ENCODE measurements at places on chromosomes 1 and 21. TPM values are rescaled to one million over a fixed set of nuclear protein-coding genes. Genes with fewer than 3 reads are reported as not detected.

DNA sequence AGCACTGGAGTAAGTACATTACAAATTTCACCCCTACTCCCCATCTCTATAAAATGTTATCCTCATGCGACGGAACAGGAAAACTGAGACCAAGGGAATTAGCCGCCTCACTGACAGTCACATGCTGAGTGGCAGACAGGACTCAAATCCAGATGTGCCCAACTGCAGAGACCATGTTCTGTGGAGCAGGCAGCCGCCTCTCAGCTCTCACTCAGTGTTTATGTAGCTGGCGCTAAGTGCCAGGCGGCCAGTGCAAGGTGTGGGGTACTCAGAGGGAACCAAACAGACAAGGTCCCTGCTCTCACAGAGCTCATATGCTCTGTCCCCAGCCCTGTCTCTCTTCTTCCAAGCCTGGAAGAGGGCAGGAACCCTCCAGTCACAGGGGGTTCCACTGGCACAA, 5.1 kb downstream of the CAPZB start:
- no peak overlapping the region for H3K4me3 ChIP-seq
- peaks cover 88% of the 10 kb centered on the region for H3K4me1 ChIP-seq
- H3K27me3 ChIP-seq = no peaks in the 10 kb centered on the region
- no peak for DNase-seq

DNA sequence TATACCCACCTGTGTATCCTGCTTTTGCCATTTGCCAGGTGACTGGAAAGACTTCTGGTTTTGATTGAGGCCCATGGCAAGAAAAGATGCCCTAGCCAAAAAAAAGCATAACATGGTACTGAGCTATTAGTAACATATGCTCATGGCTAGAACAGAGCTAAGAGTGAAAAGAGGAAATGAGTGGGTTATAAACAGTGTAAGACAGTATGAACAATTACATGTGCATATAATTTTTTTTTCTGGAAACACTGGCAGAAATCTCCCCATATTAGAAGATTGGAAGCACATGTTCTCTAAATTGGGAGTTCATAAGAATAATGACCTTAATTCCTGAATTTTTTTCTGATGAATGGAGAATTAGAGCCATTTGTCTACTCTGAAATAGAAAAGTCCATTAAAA, 41.2 kb upstream of the PDC start:
- no peaks in the 10 kb centered on the region for H3K4me1 ChIP-seq
- H3K36me3 ChIP-seq = no peaks in the 10 kb centered on the region
- no peak overlapping the region for H3K27ac ChIP-seq
- no peak for DNase-seq

- DNase-seq = no peak
- peaks cover 4% of the 10 kb centered on the region for H3K4me1 ChIP-seq
- H3K27ac ChIP-seq = no peak overlapping the region
- peaks cover 2% of the 10 kb centered on the region for H3K27me3 ChIP-seq
- H3K4me3 ChIP-seq = no peak overlapping the region
Observed at GRCh38 chr1:229859026-229859425, 208.0 kb upstream of the GALNT2 start.

DNA sequence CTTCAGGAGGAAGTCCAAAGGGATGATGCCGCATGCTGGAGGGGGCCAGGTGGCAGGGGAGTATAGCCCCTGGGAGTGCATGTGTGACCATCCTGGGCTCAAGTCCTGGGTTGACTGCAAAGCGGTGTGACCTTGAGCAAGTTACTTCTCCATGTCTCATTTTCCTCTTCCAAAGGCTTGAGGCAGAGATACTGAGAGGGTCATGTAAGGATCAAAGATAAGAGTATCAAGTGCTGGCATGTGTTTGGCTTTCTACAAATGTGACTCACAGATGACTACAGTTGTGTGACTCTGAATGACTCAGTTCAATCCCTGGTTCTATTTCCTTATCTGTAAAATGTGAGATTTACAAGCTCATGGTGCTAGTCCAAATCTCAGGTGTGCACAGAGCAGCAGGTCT, 26.1 kb downstream of the PROK1 start:
- H3K4me1 ChIP-seq = peaks cover 3% of the 10 kb centered on the region
- DNase-seq = no peak
- no peaks in the 10 kb centered on the region for H3K36me3 ChIP-seq
- peaks cover 9% of the 10 kb centered on the region for H3K27me3 ChIP-seq
- H3K27ac ChIP-seq = no peak overlapping the region
- no peak overlapping the region for H3K4me3 ChIP-seq

GRCh38 chr1:110708974-110709440, 34.3 kb upstream of the KCNA3 start:
- no peak for DNase-seq
- no peak overlapping the region for H3K27ac ChIP-seq
- H3K4me3 ChIP-seq = no peak overlapping the region
- H3K27me3 ChIP-seq = peaks cover 2% of the 10 kb centered on the region
- H3K4me1 ChIP-seq = peaks cover 26% of the 10 kb centered on the region
- H3K36me3 ChIP-seq = peaks cover 3% of the 10 kb centered on the region

GRCh38 chr1:26081267-26082019, 14.0 kb upstream of the TRIM63 start:
- no peaks in the 10 kb centered on the region for H3K36me3 ChIP-seq
- peaks cover 2% of the 10 kb centered on the region for H3K4me1 ChIP-seq
- no peak overlapping the region for H3K4me3 ChIP-seq
- DNase-seq = no peak

DNA sequence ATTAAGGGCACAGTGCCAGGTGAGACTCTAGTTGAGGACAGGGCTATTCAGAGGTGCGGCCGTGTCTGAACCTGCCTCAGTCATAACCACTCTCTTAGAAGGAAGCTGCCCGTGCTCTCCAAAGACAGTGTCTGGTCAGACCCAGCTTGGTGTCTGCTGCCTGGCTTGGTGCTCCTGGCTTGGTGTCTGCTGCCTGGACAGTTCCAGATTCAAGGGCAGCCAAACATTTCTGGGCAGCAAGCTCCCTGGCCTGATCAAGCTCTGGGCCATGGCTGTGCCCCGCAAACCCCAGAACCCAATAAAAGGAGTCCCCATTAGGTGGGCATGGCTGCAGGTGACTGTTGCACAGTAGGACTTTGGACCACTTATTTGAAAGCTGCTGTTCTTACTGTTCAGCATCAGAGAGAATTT, 27.7 kb downstream of the NEK2 start:
- H3K27me3 ChIP-seq = peaks cover 6% of the 10 kb centered on the region
- DNase-seq = no peak
- peaks cover 9% of the 10 kb centered on the region for H3K4me1 ChIP-seq
- H3K36me3 ChIP-seq = no peaks in the 10 kb centered on the region

DNA sequence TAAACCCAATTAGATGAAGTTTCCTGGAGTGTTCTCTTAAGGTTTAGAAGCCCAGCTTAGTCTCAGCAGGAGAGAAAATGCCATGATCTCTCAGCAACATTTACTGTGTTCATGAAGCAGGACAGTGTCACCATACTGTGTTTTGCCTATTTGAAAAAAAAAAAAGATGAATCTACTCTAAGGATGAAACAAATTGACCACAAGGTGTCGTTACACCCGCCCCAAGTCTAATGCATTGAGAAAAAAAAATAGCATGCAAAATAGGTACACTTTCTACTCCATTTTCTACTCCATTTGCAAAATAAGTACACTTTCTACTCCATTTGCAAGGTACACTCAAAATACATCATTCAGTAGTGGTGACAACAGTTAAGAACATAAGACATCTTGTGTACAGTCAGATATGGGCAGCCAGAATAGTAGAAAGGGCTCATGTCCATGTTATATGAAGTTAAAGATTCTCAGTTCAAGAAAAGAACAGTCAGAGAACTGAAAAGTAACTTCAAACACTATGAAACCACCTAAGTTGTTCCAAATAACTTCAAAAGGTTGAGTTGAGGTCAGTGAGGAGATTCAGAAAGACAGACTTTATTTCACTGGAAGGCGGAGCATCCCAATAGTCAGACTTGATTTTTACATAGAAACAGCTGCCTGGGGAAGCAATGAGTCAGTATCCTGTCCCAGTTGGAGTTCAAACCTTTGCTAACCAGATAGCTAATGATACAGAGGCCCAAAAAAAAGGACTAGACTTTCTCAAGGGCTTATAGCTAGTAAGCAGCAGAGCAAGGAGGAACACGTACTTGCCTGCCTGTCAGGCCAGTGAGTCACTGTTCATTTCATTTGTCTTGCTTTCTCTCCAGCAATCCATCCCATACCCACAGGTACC, 13.3 kb downstream of the PLPPR5 start:
- no peaks in the 10 kb centered on the region for H3K27me3 ChIP-seq
- peaks cover 1% of the 10 kb centered on the region for H3K4me1 ChIP-seq
- no peak overlapping the region for H3K27ac ChIP-seq
- no peak for DNase-seq
- no peak overlapping the region for H3K4me3 ChIP-seq

GRCh38 chr21:18228060-18228739, 16.4 kb upstream of the CHODL start:
- H3K27ac ChIP-seq = no peak overlapping the region
- no peaks in the 10 kb centered on the region for H3K36me3 ChIP-seq
- DNase-seq = no peak
- H3K4me3 ChIP-seq = no peak overlapping the region

DNA sequence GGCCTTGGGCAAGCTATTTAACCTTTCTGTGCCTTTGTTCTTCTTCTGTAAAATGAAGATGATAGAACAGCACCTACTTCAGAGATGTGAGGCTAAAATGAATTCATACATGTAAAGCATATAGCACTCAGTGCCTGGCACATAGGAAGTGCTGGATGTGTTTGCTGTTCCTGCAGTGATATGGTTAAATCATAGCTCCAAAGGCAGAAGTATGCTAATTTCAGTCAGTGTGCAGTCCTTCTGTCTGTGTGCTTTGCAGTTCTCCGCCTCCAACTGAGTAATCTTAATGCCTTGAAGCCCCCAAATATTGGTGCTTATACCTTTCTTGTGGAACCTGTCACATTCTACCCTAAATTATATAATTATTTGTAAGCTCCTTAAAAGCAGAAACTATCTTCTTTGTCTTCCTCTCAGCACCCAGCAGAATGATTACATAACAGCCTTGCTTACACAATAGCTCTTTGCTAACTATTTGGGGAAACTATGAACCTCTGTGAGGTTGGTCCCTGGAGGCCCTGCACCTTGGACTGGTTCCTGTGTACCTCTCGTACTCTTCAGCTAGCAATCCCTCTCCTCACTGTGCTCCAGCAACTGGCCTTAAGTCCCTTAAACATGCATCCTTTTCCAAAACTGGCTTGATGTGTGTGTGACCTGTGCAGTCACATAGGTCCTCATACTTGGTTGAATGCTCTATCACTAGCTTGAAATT, 57.0 kb upstream of the CACYBP start:
- no peak overlapping the region for H3K4me3 ChIP-seq
- H3K36me3 ChIP-seq = no peaks in the 10 kb centered on the region
- H3K4me1 ChIP-seq = peaks cover 8% of the 10 kb centered on the region
- no peak overlapping the region for H3K27ac ChIP-seq
- no peak for DNase-seq

- H3K36me3 ChIP-seq = peaks cover 7% of the 10 kb centered on the region
- DNase-seq = no peak
- no peak overlapping the region for H3K27ac ChIP-seq
- H3K4me3 ChIP-seq = no peak overlapping the region
- peaks cover 5% of the 10 kb centered on the region for H3K4me1 ChIP-seq
Observed at GRCh38 chr1:185610954-185611353, 123.2 kb upstream of the HMCN1 start.

GRCh38 chr21:26842300-26842699, 2.9 kb downstream of the ADAMTS1 start:
- H3K4me3 ChIP-seq = no peak overlapping the region
- DNase-seq = no peak
- H3K27ac ChIP-seq = no peak overlapping the region
- peaks cover 60% of the 10 kb centered on the region for H3K27me3 ChIP-seq

DNA sequence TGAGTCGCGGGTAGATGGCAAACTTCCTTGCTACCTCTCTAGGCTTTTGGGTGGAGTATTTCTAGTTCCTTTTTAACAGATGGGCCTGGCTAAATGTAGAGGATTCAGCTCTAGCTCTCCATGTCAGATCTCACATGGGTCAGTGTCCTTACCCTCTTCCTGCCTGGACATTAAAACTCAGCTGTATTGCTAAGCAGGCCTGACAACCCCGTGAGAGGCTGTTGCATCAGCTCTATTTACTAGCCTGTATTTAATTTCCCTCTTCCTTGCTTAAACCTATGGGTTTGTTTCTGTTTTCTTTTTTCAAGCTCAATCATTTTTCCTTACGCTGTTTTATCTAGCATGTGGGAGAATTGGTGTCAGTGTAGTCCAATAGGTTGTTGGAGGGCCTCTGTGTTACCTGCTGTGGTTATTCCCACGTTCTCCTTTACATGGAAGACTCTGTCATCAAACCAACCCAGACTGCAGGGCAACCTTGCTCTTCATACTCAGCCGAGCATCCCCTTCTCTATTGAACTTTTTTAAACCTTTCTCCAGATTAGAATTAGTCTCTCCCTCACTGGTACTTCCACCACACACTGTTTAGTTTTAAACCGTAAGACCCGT, 79.5 kb upstream of the BACH1 start:
- H3K36me3 ChIP-seq = no peaks in the 10 kb centered on the region
- H3K27me3 ChIP-seq = no peaks in the 10 kb centered on the region
- DNase-seq = no peak
- H3K27ac ChIP-seq = no peak overlapping the region

Gene C8B
- not detected for total RNA-seq

Gene UBE2G2
- 74.0 TPM for total RNA-seq

Gene GCSAML
- total RNA-seq = not detected

Gene TNFAIP8L2
- total RNA-seq = 31.2 TPM

Data from activated CD4-positive, alpha-beta memory T cell treated with anti-CD3 and anti-CD28 coated beads, Interleukin-2, amount 10 ng/mL, durations not matched to agents 7 days and 5 days (primary cell).